Activated CD8-positive, alpha-beta memory T cell treated with anti-CD3 and anti-CD28 coated beads, Interleukin-2, amount 10 ng/mL, durations not matched to agents 7 days and 5 days (primary cell): ENCODE measurements at places on chromosomes 2 and 18. TPM values are rescaled to one million over a fixed set of nuclear protein-coding genes. Genes with fewer than 3 reads are reported as not detected.

DNA sequence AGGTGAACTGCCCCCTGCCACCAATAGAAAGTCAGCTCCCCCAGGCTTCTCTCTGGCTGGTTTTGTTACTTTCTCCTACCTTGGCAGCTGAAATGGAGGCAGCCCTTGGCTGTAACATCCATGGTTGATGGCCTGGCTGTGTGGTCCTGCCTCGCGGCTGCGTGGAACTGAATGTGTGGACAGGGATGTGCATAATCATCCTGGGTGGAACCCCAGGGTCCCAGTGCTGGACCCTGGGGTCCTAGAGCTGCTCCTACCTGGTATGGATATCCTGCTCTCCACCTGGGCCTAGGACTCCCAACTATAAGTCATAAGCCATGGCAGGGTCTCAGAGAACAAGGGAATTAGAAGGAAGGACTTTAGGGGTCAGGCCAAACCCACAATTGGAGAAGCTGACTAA is 93.5 kb downstream of the CAPN13 start:
- H3K4me3 ChIP-seq, result no peak overlapping the region
- no peaks in the 10 kb centered on the region for H3K36me3 ChIP-seq
- peak overlapping the region; percentile 52 for H3K27ac ChIP-seq

GRCh38 chr2:10382354-10383061 is 65.6 kb downstream of the ODC1 start:
- peak overlapping the region; percentile 38 for H3K4me3 ChIP-seq
- H3K36me3 ChIP-seq, result no peaks in the 10 kb centered on the region
- no peaks in the 10 kb centered on the region for H3K27me3 ChIP-seq
- DNase-seq, result peak; percentile 70
- peaks cover 73% of the 10 kb centered on the region for H3K4me1 ChIP-seq
- peak overlapping the region; percentile 72 for H3K27ac ChIP-seq

- peaks cover 22% of the 10 kb centered on the region for H3K27me3 ChIP-seq
- peak overlapping the region; percentile 79 for H3K4me3 ChIP-seq
- DNase-seq, result peak; percentile 84
- peaks cover 2% of the 10 kb centered on the region for H3K36me3 ChIP-seq
These were observed 680 bp downstream of the DTNB start for GRCh38 chr2:25672494-25673299.

DNA sequence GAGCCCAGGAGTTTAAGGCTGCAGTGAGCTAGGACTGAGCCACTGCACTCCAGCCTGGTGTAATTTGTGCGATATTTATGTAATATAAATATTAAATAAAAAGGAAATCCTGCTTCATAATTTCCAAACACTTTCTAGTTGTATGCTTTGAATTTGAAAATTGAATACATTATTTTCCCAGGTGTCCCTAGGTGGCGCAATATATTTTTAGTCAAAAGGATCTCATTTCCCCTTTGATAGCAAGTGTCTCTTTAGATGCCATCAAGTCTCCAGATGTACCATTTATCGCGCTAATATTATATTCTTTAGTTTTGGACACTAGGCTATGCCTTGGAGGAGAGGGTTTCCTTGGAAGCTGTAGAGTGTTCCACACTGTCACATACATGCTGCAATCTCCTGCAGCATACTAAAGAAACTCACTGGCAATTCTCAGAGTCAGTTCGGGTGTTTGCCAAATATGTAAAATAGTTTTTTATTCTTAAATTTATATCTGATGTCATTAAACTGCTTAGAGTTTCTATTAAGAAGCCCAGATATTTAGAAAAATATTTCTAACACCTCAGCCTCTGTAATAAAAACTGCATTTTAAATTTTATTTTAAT is 5.6 kb upstream of the WDR7 start:
- H3K4me3 ChIP-seq, result no peak overlapping the region
- H3K4me1 ChIP-seq, result peaks cover 40% of the 10 kb centered on the region
- no peak overlapping the region for H3K27ac ChIP-seq
- DNase-seq, result no peak
- H3K27me3 ChIP-seq, result no peaks in the 10 kb centered on the region

DNA sequence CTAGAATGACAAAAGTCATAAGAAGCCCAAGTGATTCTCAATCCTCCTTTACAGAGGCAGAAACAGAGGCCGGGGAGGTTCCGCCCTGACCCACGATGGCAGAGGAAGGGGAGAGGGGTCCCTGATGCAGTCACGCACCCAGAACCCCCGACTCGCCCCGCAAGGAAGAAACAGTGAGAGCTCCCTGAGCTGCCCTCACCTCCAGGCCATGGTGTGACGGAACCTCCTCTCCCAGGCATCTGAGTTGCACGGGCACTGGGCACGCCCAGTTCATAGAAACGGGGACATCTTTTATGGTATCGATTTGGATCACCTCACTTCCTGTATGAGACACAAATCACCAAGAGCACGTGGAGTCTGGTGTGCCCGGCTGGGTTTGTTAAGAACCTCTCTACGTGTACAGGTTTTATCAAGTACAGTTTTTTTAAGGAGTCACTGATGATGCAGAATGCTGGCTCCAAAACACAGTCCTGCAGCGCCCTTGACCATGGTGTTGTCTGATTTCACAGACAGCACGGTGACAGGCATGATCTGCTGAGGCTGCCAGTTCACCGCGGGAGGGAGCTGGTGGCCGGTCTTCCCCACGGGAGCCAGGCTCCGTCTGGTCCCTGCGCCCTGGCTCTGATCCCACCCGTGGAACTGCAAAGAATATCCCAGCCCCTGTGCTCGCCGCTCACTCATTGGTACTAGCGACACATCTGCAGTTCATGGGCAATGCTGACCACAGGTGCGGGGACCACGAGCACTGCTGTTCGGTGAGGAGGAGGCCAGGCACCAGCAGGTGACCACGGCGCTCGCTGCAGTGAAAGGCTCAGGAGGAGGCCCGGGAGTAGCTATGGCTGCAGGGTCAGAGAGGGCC is 35.6 kb downstream of the PXDN start:
- H3K4me3 ChIP-seq, result no peak overlapping the region
- H3K27me3 ChIP-seq, result no peaks in the 10 kb centered on the region
- no peak overlapping the region for H3K27ac ChIP-seq
- H3K4me1 ChIP-seq, result no peaks in the 10 kb centered on the region

The SERPINB11 gene
- not detected for total RNA-seq

The POTEI gene
- total RNA-seq, result not detected

DNA sequence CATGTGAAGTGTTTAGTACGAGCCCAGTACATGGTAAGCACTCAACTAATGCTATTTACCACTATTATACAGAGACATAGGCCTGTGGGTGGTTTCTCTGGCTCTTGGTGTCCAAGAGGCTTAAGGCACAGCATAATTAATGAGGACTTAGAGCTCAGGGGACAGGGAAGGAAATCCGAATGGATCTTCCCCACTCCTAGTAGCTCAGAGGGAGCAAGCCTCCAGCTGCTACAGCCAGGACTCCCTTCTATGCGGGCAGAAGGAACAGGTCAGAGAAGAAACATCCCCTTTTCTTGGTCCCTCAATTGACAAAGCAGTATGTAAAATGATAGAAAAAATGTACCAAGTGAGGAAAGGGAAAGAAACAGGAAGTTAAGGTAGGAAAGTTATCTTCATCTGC is 261.3 kb upstream of the STON1 start:
- H3K4me1 ChIP-seq, result peaks cover 7% of the 10 kb centered on the region
- no peak overlapping the region for H3K27ac ChIP-seq
- no peaks in the 10 kb centered on the region for H3K36me3 ChIP-seq

DNA sequence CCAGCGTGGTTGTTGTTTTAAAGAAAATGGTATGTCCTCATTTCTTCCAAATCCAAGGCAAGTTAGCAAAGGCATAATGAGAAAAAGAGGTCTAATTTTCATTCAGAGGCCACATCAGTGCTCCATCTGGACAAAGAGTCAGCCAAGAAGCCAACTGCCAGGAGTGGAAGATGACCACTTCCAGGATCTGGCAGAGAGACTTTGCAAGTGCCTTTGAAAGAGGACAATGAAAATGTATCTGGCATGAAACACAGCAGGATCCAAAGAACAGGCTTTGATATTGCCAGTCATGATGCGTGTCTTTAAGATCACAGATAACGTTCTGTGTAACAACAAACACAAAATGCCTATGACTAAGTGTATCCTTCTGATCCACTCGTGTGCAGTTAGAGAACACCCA is 82.8 kb downstream of the AFF3 start:
- H3K27ac ChIP-seq, result no peak overlapping the region
- DNase-seq, result no peak
- H3K4me3 ChIP-seq, result no peak overlapping the region
- H3K4me1 ChIP-seq, result peaks cover 7% of the 10 kb centered on the region
- peaks cover 14% of the 10 kb centered on the region for H3K27me3 ChIP-seq
- no peaks in the 10 kb centered on the region for H3K36me3 ChIP-seq

GRCh38 chr2:65158557-65158956 is 28.7 kb upstream of the RAB1A start:
- H3K4me3 ChIP-seq, result no peak overlapping the region
- H3K36me3 ChIP-seq, result no peaks in the 10 kb centered on the region
- H3K27ac ChIP-seq, result no peak overlapping the region
- no peak for DNase-seq
- peaks cover 20% of the 10 kb centered on the region for H3K4me1 ChIP-seq
- H3K27me3 ChIP-seq, result peaks cover 2% of the 10 kb centered on the region

- no peaks in the 10 kb centered on the region for H3K4me1 ChIP-seq
- H3K27me3 ChIP-seq, result no peaks in the 10 kb centered on the region
- no peak for DNase-seq
These were observed 219.4 kb upstream of the SIX3 start for GRCh38 chr2:44722026-44722625.

DNA sequence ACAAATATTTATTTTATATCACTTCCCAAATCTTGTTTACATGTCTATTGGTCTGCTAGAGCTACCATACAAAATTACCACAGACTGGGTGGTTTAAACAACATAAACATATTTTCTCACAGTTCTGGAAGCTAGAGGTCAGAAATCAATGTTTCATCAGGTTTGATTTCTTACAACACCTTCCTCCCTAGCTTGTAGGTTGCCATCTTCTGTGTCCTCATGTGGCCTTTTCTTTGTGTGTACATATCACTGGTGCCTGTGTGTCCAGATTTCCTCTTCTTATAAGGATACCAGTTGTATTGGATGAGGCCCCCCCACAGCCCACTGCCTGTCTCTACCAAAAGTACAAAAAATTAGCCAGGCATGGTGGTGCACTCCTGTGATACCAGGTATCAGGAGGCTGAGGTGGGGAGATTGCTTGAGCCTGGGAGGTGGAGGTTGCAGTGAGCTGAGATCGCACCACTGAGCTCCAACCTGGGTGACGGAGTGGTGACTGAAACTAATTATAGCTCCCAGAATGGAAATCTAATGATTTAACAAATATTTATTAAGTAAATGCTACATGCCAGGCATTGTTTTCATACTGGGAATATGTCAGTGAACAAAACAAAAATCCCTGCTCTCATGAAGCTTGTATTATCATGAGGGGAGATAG is 13.6 kb downstream of the EML4 start:
- peaks cover 50% of the 10 kb centered on the region for H3K4me1 ChIP-seq
- peaks cover 37% of the 10 kb centered on the region for H3K36me3 ChIP-seq
- DNase-seq, result no peak
- H3K4me3 ChIP-seq, result no peak overlapping the region
- H3K27me3 ChIP-seq, result no peaks in the 10 kb centered on the region

DNA sequence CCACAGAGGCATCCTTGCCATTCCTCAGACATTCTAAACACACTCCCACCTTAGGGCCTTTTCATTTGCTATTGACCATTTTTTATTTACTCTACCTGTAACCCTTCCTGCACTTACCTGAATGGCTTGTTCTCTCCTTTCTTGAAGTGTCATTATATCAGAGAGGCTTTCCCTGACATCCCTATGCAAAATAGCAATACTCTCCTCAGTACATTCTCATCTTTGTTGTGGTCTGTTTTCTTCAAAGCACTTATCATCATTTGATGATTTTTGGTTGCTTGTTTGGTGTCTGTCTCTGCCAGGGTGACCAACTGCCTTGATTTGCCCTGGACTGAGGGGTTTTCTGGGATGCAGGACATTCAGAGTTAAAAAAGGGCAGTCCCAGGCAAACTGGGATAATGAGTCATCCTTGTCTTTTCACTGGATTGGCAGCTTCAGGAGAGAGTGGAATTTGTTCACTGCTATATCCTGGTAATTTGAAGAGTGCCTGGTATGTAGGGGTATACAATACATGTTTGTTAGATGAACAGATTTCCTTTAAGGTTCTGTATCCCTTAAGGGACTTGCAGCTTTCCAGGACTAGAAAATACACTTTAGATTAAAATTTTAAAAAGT is 102.4 kb downstream of the BABAM2 start:
- DNase-seq, result no peak
- no peak overlapping the region for H3K27ac ChIP-seq
- H3K27me3 ChIP-seq, result no peaks in the 10 kb centered on the region
- H3K36me3 ChIP-seq, result peaks cover 59% of the 10 kb centered on the region

The AOX1 gene
- not detected for total RNA-seq

DNA sequence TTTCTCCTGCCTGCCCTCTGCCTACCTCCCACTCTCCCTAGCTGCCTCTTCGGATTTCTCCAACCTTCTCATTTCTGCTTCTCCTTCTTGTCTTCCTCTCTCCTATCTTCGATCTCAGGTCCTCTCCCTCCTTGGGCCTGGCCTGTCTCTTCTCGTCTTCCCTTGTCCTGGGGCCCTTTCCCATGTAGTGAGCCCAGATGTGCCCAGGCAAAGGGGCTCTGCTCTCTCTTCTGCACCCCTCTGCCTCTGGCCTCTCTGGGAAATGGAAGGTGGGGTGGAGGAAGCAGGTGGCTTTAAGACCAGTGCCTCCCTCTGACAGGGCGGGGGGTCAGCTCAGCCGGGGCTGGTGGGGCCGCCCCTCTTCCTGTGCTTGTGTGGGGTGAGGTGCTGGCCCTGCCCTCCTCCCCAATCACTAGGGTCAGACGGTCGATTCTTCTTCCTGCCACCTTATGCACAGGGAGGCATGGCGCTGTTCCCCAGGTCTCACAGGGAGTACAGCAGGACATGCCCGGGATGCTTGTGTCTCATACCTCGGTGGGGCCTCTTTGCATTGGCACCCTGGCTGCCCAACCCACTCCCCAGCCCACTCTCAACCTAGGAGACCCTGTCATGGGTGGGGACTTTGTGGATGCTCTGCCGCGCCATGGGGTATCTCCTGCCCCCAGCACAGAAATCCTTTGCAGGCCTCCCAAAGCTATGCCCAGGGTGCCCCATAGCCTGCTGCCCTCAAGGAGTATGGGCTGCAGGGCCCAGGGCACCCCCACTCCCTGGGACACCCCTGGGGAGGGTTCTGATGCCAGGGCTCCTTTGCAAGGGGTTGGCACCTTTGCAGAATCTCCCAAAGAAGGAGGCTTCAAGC is 213.8 kb upstream of the HAAO start:
- no peak overlapping the region for H3K27ac ChIP-seq
- no peaks in the 10 kb centered on the region for H3K36me3 ChIP-seq
- DNase-seq, result no peak
- H3K4me3 ChIP-seq, result no peak overlapping the region
- peaks cover 6% of the 10 kb centered on the region for H3K4me1 ChIP-seq
